ENCODE measurements at places on chromosomes 11 and 22. TPM values are rescaled to one million over a fixed set of nuclear protein-coding genes. Genes with fewer than 3 reads are reported as not detected.

The SPI1 gene
- 4.7 TPM for total RNA-seq

DNA sequence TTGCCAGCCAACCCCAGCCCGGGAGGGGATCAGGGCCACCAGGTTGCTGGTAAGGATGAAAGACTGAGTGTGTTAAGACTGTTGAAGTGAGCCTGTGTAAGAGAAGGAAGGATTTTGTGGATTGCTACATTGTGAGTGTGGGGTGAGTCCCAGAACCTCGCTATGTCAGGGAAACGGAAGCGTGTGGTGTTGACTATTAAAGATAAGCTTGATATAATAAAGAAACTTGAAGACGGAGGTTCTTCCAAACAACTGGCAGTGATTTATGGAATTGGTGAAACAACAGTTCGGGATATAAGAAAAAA is 627 bp downstream of the JRKL start:
- no peak for DNase-seq

DNA sequence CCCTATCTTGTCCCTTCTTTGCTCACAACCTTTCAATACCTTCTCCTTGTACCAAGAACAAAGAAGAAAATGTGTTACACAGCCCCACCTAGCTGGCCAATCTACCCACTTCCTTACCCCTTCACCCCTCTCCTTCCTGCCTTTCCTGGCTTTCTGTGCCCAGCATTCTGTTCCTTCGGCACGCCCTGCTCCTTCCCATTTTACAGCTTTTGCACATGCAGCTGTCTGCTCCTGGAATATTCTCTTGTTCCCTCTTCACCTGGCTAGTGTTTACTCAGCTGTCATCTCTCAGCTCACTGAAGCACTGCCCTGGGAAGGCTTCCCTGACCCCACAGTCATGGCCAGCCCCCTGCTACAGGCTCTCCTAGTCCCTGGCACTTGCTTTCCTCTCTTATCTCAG is 30.7 kb downstream of the SERPINH1 start:
- no peak for DNase-seq

DNA sequence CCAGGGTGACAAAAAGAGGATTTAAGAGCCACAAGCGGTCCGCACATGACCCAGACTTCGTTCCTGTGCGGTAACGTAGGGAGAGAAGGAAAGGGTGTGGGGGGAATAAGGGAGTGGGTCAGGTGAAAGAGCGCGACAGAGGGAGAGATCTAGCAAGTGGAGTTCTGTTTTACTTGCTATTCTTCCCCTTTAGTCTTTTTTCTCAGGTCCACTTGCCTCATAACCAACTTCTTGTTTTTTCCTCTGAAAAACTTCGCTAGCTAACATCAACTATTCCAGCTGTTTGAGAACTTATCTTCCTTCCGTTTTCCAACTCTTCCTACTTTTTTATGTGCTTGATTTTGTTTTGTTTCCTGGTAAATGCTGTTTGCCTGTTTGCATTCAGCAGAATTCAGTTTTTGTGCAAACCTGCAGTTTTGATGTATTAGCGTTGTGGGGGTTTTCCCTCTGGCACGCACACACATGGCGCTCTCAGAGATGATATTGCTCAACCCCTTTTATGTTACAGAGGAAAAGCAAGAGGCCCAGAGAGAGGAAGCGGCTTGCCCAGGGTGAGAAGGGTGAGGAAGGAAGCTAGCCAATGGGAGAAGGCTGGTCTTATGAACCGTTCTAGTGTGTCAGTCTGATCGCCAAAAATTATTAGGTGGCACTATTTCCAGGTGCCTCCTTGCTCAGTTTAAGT is 592 bp upstream of the CTSC start:
- peak; percentile 34 for DNase-seq

- no peak for DNase-seq
Observed at GRCh38 chr11:119782006-119782738, 53.2 kb upstream of the NECTIN1 start.

The NCF4 gene
- 2.8 TPM for total RNA-seq

DNA sequence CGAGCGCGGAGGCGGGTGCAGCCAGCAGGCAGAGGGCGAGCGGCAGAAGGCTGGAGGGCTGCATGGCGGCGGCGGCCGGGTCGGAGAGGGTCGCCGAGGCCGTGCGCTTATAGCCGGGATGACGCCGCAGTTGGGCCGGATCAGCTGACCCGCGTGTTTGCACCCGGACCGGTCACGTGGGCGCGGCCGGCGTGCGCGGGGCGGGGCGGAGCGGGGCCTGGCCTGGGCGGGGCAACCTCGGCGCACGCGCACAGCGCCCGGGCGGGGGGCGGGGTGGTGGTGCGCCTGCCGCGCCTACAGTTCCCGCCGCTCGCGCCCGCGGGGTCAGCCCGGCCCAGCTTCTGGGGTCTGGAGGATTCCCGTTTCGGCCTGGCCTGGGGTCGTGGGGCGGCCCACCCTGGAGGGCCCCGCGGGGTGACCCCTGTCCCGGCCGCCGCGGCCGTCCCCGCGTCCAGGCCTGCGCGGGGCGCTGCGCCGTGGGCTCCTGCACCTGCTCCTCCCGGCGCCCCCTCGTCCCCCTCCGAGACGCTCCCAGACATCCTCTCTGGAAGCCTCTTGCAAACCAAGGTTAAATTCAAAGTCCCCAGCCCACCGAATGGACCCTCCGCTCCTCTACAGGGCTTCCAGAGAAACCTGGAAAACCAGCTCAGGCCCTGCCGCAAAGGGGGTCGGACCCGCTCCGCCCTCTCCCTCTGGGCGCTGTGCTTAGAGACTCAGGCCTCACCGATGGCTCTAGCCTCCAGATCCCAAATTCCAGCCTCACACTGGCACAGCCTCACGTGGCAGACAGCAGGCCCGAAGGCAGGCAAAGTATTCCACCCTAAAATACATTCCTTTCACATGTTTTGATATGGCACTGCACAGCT is at the start of gene CTSD:
Gene CTSD, minus strand, starts transcription at position 132 of the 866 bp plus-strand sequence. Its CDS starts 68 bp downstream, at position 64.
- DNase-seq, result peak; percentile 86

The KRTAP5-7 gene
- not detected for total RNA-seq

- no peak for DNase-seq
Observed at GRCh38 chr22:36077271-36077670, 48.6 kb upstream of the RBFOX2 start.

DNA sequence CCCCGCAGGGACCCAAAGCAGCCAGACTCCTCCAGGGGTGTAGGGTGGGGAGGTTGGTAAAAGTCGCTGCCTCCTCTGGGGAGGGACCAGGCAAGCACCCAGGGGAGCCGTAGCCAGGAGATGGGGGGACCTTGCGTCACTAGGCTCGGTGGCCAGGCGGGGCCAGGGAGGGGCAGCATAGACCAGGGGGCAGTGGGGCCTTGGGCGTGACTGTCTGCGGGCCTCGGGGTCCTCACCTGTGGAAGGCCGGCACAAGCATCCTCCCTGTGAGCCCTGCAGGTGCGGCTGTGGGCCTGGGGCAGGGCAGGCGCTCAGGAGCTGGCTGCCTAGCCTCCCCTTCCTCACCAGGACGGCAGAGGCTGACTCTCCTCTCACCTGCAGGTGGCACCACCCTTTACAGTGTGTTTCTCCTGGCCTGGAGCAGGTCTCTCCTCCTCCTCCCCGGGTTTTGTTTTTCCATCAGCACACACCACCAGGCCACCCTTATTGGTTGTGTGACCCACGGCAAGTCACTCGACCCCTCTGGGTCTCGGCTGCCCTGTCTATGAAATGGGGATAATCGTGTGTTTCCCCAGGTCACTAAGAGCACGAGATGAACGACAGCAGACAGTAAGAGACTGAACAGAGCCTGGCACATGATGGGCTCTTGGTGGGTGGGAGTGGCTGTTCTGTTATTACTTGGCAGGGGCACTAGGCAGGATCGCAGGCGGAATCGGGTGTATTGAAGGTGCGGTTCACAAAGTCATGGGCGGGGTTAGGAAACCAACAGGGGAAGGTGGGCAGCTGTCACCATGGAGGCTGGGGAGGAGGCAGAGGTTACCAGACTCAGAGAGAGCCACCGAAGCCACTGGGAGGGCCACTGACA is 52.7 kb downstream of the FLRT1 start:
- DNase-seq, result no peak

GRCh38 chr11:116072133-116072532 is 567.9 kb upstream of the CADM1 start:
- DNase-seq, result no peak

GRCh38 chr22:22216450-22216959 is 28.1 kb upstream of the VPREB1 start:
- DNase-seq, result no peak

GRCh38 chr22:25281675-25282345 is 62.4 kb downstream of the CRYBB2 start:
- no peak for DNase-seq

- DNase-seq, result no peak
Observed at GRCh38 chr11:111417766-111418435, 38.8 kb upstream of the POU2AF1 start.

DNA sequence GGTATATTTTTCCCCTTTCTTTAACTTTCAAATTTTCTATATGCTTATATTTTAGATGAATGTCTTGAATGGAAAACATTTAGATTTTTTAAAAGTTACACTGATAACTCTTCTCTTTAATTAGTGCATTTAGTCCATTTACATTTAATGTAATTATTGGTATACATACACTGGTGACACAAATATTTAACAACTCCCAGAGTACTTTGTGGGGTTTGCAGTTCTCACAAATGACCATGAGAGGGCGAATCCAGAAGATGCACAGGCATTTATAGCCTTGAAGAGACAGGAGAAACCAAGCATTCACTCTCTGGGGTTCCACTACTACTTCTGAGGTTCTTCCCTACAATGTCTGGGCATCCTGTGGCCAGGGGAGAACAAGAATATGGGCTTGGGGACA is 125.1 kb downstream of the TIMP3 start:
- DNase-seq, result no peak

GRCh38 chr11:134050541-134051383 is 18.1 kb upstream of the JAM3 start:
- DNase-seq, result peak; percentile 84

DNA sequence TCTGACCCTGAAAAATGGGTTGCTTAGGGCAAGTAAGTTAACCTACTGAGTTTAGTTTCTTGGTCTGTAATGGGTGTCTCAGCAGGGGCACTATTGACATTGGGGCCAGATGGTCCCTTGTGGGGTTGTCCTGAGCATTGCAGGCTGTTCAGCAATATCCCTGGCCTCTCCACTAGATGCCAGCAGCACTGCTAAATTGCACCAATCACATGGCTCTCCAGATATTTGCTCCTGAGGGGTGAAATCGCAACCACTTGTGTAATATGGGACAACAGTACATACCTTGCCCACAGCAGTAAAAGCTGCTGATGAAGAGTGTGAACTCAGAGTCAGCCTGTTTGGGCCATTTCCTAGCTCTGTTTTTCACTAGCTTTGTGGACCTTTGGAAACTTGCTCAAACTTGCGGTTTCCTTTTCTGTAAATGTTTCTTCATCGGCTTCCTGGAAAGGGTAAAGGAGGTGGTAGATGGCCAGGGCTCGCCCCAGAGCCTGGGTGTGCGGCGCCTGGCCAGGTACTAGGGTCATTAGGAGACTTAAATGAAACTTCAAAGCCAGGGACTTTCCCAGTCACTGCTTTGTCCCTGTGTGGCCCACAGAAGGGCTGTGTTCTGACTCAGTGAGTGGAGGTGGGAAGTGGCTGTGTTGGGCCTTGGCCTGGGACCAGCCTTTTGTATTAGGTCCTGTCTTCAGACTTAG is 13.0 kb downstream of the NCF4 start:
- no peak for DNase-seq

DNA sequence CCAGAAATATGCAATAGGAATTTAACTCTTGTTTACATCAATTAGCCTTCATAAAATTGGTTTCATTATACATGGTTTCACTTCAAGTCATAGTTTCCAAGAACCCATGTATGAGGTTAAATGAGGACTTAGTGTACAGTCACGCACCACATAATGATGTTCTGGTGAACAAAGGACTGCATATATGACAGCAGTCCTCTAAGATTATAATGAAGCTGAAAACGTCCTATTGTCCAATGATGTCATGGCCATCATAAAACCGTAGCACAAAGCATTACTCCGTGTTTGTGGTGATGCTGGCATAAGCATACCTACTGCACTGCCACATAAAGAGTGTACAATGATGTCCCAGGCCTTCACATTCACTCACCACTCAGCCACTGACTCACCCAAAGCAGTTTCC is 31.1 kb downstream of the SMCO4 start:
- DNase-seq, result no peak

GRCh38 chr11:10650630-10651029 is 42.9 kb downstream of the IRAG1 start:
- no peak for DNase-seq

The DEFB131B gene
- not detected for total RNA-seq

- no peak for DNase-seq
Observed at GRCh38 chr22:17774206-17774925, at the start of gene BID. BID (minus strand) TSS chr22:17774469; CDS start chr22:17750116, 24,353 bp downstream.

The CHRM1 gene
- total RNA-seq, result not detected

The UPB1 gene
- 0.86 TPM for total RNA-seq

DNA sequence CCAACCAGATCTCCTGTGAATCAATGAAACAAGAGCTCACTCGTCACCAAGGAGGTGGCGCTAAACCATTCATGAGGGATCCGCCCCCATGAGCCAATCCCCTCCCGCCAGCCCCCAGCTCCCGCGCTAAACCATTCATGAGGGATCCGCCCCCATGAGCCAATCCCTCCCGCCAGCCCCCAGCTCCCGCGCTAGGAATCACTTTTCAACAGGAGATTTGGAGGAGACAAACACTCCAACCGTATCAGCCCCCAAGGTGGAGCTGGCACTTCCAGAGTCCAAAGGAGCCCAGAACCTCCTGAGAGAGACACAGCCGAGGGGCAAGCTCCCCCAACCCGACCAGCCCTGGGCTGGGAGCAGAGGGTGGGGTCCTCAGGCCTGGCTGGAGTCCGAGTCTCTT is 40.9 kb upstream of the PRR5 start:
- DNase-seq, result no peak

The KCNJ11 gene
- total RNA-seq, result 0.26 TPM

The GRM5 gene
- not detected for total RNA-seq

GRCh38 chr11:43922295-43922648 is 20.2 kb upstream of the C11orf96 start:
- DNase-seq, result no peak

- DNase-seq, result no peak
Observed at GRCh38 chr22:50376085-50376651, 33.0 kb downstream of the PPP6R2 start.

The TMA7B gene
- total RNA-seq, result 14.2 TPM
